ENCODE measurements at places on chromosomes 16 and 17.

- no peak for DNase-seq
Measured at GRCh38 chr17:82745524-82745923, 6.3 kb upstream of the TBCD start.

- DNase-seq = no peak
Measured at GRCh38 chr16:27199736-27200135, 3.6 kb upstream of the KDM8 start.

GRCh38 chr16:31078597-31079341 is 4.5 kb downstream of the ZNF646 start:
- no peak for DNase-seq

- no peak for DNase-seq
Measured at GRCh38 chr17:44115585-44116415, 7.6 kb downstream of the HDAC5 start.

- DNase-seq = no peak
Measured at GRCh38 chr16:75219838-75220237, 1.1 kb downstream of the CTRB1 start.

- DNase-seq = no peak
Measured at GRCh38 chr16:80063713-80064069, 463.2 kb upstream of the MAF start.

DNA sequence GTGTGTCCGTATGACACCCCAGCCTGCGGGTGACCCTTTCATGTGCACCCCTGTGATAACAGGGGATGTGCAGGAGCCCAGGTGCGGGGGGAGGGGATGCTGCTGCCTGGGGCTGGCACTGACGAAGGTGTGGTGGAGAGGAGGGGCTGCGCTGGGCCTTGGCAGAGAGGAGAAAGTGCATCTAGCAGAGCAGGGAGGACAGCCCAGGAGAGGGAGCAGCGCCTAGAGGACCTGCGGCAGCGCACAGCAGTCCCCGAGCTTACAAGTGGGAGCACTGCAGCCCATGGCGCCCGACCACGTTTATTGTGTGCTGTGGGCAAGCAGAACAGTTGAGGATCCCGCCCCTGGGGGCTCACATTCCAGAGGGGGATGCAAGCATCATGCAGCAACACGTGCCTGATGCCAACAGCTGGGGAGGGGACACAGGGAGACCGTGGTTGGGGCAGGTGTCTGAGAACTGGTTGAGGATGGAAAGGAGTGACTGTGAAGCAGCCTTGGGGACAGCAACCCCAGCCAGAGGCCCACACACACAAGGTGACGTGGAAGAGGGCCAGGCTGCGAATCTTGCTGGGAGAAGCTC is 10.9 kb upstream of the SLC7A5 start:
- no peak for DNase-seq

GRCh38 chr17:42010898-42011516 is 6.2 kb downstream of the DNAJC7 start:
- no peak for DNase-seq

- no peak for DNase-seq
Measured at GRCh38 chr16:21940570-21940969, 12.6 kb upstream of the UQCRC2 start.

GRCh38 chr17:17726458-17727060 is 45.3 kb downstream of the RAI1 start:
- no peak for DNase-seq

DNA sequence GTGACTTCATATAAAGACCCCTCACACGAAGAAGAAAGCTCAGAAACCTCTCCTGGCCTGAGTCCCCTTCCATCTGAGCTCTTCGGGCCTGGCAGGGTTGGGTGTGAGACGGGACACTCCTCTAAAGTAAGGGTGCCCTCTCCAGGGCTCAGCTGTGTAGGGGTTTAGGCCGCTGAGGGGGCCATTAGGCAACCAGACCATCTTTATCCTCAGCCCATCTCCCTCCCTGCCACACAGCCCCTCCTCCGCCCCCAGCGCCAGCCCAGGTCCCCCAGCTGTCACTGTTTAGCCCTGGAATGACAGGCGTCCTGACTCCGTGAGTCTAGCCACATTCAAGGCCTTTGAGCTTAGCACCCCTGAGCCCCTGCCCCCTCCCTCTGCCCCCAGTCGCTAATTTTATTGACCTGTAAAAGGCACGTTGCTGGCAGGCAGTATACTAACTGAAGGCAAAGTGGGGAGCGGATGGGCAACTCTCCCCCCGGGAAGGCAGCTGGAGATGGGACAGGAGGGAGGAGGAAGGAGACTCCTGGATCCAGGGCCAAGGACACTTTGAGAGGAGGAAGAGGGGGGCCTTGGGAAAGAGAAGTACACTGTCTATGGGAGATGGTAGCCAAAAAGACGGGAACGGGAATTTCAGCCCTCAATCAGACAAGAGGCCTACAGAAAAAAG is 592 bp upstream of the ZNF385C start:
- no peak for DNase-seq

- DNase-seq = no peak
Measured at GRCh38 chr16:57277586-57277985, 6.9 kb downstream of the PLLP start.

- no peak for DNase-seq
Measured at GRCh38 chr17:310111-311010, 42.2 kb downstream of the RPH3AL start.

DNA sequence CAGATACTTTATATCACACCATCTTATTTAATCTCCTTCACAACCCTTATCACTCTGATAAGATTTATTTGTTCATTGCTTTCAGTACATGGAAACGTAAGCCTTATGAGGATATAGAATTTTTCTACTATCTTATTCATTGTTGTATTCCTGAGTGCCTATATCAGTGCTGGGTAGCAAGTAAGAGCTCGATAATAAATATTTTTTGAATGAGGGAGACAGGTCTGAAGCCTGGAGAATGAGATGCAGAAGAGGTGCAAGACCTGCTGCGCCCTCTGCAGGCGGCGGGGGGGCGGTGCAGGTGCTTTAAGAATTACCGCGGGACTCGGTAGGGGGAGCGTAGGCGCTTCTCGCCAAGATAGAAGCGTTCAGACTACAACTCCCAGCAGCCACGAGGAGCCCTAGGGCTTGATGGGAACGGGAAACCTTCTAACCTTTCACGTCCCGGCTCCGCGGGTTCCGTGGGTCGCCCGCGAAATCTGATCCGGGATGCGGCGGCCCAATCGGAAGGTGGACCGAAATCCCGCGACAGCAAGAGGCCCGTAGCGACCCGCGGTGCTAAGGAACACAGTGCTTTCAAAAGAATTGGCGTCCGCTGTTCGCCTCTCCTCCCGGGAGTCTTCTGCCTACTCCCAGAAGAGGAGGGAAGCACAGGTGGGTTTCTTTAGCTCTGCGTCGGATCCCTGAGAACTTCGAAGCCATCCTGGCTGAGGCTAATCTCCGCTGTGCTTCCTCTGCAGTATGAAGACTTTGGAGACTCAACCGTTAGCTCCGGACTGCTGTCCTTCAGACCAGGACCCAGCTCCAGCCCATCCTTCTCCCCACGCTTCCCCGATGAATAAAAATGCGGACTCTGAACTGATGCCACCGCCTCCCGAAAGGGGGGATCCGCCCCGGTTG is at the start of gene WRAP53:
Gene WRAP53, plus strand, starts transcription at position 570 of the 900 bp plus-strand sequence. Its CDS starts 172 bp downstream, at position 742.
- DNase-seq = peak; percentile 91

- DNase-seq = no peak
Measured at GRCh38 chr16:85479972-85480726, 133.0 kb upstream of the GSE1 start.

GRCh38 chr16:46918905-46919792 is 35.0 kb downstream of the GPT2 start:
- DNase-seq = no peak

DNA sequence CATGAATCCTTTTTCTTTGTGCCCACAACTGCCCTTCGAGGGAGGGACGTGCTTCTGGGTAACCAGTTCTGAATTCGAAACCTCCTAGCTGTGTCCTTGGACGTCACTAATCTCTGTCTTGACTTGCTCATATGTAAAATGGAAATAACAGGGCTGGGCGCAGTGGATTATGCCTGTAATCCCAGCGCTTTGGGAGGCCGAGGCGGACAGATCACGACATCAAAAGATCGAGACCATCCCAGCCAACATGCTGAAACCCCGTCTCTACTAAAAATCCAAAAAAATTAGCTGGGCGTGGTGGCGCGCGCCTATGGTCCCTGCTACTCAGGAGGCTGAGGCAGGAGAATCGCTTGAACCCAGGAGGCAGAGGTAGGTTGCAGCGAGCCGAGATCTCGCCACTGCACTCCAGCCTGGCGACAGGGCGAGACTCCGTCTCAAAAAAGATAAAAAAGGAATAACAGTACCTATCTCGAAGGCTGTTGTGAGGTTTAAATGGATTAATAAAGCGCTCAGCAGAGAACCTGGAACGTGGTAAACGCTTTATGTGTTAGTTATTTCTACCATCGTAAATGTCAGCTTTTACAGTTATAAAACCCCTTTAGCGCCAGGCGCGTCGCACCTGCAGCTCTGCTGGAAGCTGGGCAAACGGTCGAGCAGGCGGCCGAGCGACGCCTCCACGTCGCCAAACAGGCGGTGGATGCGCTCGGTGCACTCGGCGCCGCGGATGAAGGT is 641 bp downstream of the COG8 start:
- DNase-seq = no peak

DNA sequence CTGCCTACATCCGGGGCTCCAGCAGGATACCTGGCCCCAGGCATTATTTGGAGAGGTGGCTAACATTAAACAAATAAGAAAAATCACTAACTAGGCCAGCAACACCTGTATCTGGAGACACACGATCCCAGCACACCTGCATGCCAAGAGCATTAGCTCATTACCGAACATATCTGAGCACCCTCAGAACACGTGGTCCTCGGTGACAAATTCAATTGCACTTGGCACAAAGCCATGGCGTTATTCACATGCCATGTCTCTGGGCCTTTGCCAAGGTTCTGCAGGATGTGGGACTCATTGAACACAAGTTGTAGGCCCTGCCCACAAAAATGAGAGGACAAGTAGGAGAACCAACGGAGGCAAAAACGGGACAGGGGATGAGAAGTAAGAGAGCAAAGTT is 552.3 kb downstream of the TOX3 start:
- DNase-seq = no peak

- no peak for DNase-seq
Measured at GRCh38 chr16:340370-341091, 12.0 kb downstream of the AXIN1 start.

DNA sequence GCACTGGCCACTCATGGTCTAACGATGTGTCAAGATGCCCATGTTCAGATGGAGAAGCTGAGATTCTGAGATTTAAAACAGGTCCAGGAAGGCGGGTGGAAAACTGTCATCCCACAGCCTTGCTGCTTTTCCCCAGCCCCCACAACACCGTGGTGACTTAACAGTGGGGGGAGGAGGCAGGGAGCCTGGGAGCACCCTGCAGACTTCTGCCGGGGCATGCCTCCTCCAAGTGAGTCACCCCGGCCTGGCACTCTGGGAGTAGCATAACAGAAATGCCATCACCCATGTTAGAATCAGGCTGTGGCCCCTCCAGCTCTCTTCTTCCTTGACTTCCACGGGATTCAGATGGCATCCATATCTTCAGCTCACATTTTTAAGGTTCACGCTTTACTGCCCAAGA is 164.8 kb downstream of the CBLN1 start:
- no peak for DNase-seq

GRCh38 chr17:31321481-31321880 is at the start of gene EVI2A:
EVI2A (minus strand) TSS chr17:31321622; CDS start chr17:31319013, 2,609 bp downstream.
- DNase-seq = peak; percentile 24

Measured in stimulated activated CD4-positive, alpha-beta T cell treated with anti-CD3 and anti-CD28 coated beads, Interleukin-1b, Interleukin-23, amount 100 ng/mL, for 1 hour (primary cell).